ENCODE measurements at places on chromosomes 16 and 17. TPM values are rescaled to one million over a fixed set of nuclear protein-coding genes. Genes with fewer than 3 reads are reported as not detected.
A peak's percentile ranks its signal among the peaks of the same experiment; 100 is the strongest.

The NEUROD2 gene
- polyA plus RNA-seq: 0.01 TPM

The IGSF6 gene
- polyA plus RNA-seq: 3.2 TPM

- DNase-seq: no peak
These were observed 5.3 kb downstream of the CNP start for GRCh38 chr17:41971721-41972523.

DNA sequence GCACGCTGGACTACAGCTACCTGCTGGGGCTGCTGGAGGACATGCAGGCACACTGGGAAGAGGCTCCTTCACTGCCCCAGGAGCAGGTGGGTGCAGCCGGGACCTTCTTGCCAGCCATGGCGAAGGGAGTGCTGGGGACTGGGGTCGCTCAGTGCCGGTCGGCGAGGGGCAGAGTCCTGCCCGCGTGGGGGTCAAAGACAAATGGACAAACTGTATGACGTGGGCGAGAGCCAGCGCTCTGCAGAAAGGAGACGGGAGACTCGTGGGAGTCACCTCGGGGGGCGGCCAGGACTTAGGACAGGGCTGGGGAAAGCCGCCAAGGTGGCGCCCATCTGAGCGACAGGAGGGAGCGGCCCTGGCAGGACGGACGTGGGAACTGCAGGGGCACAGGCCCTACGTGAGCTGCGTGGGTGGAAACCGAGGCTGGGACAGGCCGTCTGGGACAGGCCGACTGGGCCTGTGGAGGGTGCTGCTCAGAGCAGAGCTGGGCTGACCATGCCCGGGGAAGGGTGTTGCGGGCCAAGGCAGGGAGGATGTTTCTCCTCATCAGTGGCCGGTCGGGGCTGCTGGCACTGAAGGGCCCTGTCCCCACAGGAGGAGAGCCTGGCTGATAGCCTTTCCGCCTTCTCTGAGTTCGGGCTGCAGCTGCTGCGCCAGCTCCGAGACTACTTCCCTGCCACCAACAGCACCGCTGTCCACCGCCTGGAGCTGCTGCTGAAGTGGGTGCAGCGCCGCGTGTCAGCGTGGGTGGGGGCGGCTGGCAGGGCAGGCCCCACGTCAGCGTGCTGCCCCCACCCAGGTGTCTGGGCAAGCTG is 8.0 kb downstream of the TSR3 start:
- no peak for DNase-seq

The OTOP3 gene
- not detected for polyA plus RNA-seq

The WNT9B gene
- not detected for polyA plus RNA-seq

GRCh38 chr17:11274106-11274505 is 33.1 kb downstream of the SHISA6 start:
- no peak for DNase-seq

GRCh38 chr16:23339787-23340186 is 37.7 kb downstream of the SCNN1B start:
- no peak for DNase-seq

The SLFN14 gene
- 0.11 TPM for polyA plus RNA-seq

DNA sequence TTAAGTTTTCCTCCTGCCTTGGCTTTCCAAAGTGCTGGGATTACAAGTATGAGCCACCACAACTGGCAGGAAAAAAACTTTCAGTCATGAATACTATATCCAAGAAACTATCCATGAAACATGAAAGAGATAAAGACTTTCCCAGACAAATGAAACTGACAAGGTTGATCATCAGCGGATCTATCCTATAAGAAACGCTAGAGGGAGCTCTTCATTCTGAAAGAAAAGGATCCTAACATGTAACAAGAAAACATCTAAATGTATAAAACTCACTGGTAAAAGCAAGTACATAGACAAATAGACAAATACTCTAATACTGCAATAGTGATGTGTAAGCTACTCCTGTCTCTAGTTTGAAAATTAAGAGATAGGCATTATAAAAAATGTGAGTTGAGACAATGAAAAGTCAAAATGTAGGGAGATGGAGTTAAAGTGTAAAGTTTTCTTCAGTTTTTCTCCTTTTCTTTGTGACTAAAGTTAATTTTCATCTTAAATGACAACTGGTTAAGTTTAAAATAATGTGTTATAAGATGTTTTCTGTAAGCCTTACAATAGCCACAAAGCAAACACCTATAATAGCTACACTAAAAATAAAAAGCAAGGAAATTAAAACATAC is 79.6 kb upstream of the TEKT1 start:
- peak; percentile 41 for DNase-seq

The AGRP gene
- polyA plus RNA-seq: not detected

GRCh38 chr16:47254756-47255155 is 111.0 kb upstream of the NETO2 start:
- DNase-seq: peak; percentile 13

The TBX6 gene
- polyA plus RNA-seq: 1.1 TPM

DNA sequence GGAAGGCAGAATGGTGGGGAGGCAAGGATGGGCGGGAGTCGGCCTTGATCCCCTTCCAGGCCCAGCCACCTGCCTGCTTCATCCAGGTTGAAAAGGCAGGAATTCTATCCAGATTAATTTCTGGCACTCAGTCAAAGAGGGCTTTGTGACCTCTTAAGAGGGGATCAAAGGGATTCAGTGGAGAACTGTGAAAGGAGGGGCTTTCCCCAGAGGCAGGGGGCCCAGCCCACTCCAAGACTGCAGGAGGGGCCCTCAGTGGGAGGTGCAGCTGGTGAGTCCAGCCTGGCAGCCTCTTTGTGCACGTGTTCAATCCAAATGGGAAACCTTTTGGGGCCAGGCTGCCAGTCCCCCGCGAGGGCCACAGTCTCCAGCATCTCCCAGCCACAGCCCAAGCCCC is 148.5 kb upstream of the PLCG2 start:
- DNase-seq: no peak

DNA sequence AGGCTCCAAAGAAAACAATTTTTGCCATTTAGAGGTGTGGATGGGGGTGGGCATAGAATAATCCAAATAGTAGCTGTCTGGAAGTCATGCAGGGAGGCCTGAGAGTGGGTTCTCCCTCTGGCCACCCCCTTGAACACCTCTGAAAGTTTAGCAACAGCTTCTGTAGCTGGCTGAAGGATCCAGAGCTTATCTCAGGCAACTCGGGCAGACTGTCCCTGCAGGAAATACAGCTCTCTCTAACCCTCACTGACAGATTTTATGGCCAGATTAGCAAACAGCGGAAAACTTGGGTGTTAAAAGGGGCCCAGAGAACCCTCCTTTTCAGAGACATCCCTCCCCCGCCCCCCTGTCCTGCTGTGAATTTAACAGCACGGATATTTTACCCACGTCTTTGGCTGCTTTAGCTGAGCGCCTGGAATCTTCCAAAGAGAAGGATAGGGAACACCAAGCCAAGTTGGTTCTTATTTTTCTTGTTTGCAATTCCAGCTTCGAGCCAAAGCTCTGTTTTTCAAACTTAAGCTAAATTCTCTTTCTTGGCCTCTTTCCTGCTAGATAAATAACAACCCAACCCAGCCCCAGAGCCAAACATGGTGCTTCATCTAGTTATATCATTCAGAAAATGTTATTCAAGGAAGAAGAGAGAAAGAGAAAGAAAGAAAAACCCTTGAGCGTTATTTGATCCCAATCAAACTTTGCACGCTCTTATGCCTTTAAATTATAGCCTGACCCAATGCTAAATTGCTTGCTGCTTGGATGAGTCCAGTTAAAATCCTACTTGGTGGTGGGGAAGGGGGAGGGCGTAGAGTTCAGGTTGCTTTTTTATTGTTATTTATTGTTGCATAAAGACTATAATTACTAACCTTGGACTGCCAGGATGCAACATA is 2.3 kb upstream of the HOXB2 start:
- peak; percentile 74 for DNase-seq

DNA sequence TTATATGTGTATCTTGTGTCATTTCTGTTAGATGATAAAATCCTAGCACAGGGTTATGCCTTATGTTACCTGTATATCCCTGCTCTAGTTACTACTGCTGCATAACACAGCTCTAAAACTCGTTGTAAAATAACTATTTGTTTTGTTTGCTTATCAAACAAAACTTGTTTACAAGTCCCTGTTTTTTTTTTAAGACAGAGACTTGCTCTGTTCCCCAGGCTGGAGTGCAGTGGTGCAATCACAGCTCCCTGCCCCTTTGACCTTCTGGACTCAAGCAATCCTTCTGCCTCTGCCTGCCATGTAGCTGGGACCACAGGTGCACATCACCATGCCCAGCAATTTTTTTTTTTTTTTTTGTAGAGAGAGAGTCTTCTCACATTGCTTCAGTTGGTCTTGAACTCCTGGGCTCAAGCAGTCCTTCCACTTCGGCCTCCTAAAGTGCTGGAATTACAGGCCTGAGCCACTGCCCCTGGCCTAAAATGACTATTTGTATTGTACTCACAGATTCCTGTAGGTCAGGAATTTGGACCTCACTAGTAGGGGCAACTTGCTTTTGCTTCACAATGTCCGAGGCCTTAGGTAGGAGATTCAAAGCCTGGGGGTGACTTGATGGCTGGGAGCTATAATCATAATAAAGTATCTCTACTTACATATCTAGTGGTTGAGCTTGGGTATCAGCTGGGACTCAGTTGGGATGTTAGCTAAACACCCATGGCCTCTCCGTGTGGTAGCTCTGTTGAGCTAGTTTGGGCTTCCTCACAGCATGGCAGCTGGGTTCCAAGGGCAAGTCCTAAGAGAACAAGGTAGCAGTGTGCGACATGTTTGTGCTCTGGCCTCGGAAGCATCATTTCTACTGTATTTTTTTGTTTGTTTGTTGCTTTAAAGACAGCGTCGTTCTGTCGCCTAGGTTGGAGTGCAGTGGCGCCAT is 12.6 kb downstream of the DUSP14 start:
- DNase-seq: no peak

GRCh38 chr17:33277436-33278100 is 15.5 kb downstream of the ASIC2 start:
- DNase-seq: no peak

DNA sequence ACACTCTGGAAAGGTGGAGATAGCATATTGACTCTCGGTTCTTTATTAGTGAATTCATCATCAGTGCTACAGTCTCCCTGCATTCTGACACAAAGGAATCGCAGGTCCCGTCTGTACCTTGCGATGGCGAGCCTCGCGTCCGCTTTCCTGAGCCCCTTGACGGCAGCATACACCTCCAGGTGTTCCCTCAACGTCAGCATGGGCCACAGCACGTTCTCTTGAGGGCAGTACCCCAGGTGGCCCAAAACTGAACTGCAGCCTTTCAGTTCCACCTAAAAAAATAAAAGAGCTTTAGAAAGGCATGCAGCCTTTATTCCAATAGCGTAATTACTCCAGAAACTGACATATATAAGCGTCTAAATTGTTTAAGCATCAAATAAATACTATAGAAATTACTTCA is 24.2 kb upstream of the ABCA9 start:
- DNase-seq: no peak

The GALK1 gene
- polyA plus RNA-seq: 38.0 TPM

DNA sequence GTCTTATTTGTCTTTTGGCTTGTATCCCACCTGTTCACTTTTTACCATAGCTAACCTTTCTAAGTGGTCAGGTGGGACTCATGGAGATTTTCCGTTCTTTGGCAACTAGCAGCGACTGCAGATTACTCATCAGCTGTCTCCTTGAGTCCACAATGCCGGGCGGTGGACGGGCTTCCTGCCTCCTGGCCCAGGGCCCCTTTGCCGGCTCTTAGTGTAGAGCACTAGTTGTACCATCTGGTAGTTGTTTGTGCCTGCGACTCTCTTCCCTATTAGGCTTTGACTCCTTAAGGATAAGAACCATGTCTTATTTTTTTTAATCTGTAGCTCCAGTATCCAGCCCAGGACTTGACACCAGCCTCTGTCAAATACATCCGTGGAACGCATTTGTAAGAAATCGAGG is 399.9 kb downstream of the WWOX start:
- DNase-seq: no peak

- peak; percentile 48 for DNase-seq
These were observed 44.3 kb downstream of the ELAC2 start for GRCh38 chr17:12973496-12974004.

The DHX40 gene
- 27.9 TPM for polyA plus RNA-seq

GRCh38 chr16:11224894-11225676 is 30.9 kb downstream of the SOCS1 start:
- no peak for DNase-seq

GRCh38 chr16:86549893-86550190 is 5.2 kb downstream of the MTHFSD start:
- no peak for DNase-seq

- peak; percentile 62 for DNase-seq
These were observed 1.0 kb downstream of the ZNRF1 start for GRCh38 chr16:74999609-75000480.

DNA sequence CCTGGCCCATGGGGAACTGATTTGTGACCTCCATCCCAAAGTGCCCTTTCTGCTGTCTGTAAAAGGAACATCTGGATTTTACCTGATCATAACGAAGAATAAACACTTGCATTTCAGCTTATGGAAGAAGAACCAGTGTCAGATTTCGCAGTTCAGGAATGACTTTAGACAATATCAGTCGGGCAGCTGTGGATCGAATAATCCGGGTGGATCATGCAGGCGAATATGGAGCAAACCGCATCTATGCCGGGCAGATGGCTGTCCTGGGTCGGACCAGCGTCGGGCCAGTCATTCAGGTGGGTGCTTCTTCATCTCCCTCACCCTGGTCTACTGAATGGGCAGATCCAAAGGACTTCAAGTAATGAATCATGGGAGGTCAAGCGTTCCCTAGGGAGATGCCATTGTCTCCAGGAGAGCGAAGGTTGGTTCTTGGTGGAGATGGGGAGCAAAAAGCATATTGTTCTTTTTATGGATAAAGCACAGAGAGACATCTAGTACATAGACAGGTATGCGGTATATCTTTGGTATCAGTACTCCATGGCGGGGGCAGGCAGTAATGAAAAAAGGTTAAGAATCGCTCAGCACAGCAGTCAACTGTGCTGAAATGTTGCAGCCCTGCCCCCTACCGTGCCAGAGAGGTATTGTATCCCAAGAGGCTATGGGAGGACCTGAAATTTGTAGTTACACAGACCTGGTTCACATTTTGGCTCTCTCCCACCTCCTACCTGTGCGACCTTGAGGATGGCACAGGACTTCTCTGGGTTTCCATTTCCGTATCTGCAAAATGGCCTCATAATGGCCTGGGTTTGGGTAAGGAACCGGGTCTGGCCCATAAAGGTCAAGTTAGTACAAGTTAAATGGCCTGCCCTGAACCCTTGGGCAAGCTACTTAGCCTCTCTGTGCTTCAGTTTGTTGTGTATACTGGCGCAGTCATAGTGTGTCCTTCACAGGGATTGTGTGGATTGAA is 4.7 kb downstream of the COQ7 start:
- no peak for DNase-seq

- DNase-seq: no peak
These were observed 53.3 kb upstream of the DLX4 start for GRCh38 chr17:49915670-49916069.

DNA sequence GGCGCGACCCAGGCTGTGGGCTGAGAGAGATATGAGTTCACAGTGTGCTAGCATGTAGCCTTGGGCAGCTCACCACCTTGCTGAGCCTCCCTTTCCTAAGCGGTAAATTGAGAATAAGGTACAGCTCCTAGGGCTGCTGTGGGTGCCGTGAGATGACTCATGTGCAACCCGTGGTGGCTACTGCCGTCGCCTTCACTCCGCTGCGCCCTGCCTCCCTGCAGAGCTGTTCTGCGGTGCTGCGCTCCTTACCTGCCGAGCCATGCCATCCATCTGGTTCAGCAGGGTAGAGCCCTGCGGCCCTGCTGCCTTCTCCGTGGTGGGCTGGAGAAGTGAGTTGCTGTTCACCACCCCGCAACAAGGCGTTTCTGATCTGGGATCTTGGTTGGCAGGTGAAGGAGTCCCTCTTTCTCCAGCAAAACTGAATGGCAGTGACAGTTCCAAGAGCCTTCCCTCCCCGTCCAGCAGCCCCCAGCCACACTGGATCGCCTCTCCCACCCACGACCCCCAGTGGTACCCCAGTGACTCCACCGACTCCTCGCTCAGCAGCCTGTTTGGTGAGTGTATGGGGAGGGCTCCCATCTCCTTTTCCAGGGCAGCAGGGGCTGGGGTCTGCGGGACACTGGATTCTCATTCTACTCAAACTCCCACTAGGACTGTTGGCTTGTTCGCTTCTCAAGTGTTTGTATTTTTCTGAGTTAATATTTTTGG is 9.3 kb upstream of the JPT2 start:
- no peak for DNase-seq

The TXNL4B gene
- polyA plus RNA-seq: 11.3 TPM
